Left lobe of liver (tissue), 2 donors: ENCODE measurements at places on chromosomes 1 and 21.

GRCh38 chr1:38455829-38456530 is 403.6 kb downstream of the RRAGC start:
- no peak for DNase-seq

DNA sequence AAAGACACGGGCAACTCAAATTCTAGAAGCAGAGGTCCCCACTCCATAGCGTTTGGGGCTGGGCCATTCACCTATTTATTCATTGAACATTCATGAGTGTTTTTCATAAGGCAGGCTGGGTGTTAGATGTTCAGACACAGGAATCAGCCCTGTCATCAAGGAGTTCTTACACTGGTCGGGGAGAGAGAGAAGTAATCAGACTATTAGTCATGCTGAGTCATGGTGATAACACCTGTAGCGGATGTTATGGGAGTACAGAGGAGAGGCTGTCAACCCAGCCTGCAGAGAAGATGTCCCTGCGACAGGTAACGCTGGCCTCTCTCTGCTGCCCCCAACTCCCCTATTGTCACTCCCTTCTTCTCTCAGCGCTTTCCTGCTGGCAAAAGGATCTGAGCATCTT is 17.2 kb downstream of the LY9 start:
- DNase-seq, result no peak

- DNase-seq, result no peak
Measured at GRCh38 chr1:217393896-217394295, 237.0 kb downstream of the GPATCH2 start.

- DNase-seq, result no peak
Measured at GRCh38 chr1:199725002-199725565, 302.4 kb upstream of the NR5A2 start.

DNA sequence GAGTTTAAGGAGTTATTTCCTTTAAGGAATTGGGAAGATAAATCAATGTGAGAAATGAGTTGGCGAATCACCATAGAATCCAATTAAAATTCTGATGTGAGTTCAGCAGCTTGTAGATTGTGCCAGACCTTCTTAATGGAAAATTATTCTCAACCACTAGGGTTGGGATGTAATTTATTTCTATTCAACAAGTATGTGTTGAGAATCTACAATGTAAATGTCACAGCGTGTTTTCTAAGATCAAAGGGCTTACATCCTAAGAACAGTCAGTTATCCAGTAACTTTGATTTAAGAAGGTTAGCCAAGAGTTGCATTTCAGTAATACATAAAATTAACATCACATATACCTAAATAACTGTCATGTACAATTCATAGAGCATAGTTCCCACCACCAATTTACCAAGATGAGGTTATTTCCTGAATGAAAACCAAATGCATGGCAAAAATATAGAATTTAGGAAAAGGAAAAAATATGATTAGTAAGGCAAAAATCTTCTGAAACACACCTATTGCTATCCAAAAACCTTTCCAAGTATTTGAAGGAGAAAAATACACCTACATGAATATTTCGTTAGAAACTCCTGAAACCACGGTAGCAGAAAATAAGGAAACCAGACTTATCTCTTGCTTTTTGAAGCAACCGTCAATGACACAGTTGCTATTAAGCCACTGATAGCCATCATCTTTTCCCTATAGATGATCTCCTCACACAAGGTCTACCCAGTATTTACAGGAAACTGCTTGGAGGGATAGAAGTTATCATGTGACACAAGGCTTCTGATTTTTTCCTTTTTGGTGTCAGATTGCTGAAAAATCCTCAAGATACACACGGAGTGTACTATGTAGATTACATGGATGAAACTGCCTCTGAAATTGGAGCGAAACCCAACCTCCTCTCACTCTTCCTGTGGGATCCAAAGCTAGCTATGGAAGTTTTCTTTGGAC is 259.4 kb upstream of the POGK start:
- no peak for DNase-seq
